SK-N-SH treated with all-trans-retinoic acid at 6 μM for 48 hours (cell line): ENCODE measurements at places on chromosomes 16 and 17.

DNA sequence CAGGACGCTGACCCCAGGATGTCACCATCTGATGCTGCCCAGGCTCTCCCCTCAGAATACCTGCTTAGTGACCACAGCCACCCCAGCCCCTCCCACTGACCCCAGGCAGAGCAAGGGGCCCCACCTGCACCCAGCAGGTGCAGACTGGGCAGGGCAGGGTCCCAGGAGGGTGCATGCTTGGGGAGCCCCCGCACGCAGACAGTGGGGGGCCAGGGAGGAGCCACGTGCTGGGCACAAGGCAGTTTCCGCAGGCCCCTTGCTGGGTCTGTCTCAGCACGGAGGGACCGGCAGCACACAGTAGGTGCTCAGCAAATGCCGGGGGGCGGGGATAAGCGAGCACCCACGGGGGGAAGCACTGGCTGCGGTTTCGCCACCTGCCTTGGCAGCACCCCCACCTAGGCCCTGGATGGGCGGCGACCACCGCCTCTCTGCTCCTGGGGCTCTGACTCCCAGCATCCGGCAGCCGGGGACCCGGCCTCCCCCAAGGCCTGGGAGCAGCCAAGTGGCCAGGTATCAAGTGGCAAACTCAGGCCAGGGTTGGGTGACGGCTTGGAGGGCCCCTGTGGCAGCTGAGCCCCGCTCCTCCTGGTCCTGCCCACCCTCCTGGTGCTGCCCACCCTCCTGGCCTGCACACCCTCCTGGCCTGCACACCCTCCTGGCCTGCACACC lies 18.7 kb upstream of the SSTR5 start:
- ATAC-seq: no peak

DNA sequence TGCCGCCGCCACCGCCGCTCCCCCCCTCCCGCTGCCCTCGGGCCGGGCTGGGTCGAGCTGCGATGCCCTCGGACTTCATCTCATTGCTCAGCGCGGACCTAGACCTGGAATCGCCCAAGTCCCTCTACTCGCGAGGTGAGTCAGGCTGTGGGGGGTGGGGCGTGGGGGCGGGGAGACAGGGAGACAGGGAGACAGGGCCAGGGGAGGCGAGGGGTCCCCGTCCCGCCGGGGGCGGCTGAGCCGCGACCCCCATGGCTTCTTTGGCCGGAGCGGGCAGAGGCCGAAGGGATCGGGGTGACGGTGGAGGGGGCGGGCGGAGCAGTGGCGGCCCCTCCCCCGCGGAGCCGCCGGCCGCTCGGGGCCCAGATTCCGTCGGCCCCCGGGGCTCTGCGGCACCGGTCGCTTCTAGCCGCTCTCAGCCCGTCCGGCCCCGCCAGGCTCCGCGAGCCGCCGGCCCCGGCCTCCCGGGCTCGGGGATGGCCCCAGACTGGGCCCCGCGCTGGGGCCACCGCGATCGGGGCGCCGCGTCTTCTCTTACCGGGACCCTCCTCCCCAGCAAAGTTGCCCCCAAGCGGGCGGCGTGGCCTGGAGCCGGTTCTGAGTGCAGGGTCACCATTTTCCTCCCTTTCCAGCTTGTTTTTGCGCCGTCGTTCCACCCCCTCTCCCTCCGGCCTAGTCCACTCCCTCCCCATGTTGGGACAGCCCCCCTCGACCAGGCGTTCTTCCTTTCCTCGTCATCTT lies 644 bp downstream of the NFAT5 start:
- peak; percentile 66 for ATAC-seq

GRCh38 chr16:80852261-80852872 lies 48.0 kb upstream of the CDYL2 start:
- no peak for ATAC-seq

GRCh38 chr16:47377154-47377553 lies 83.7 kb downstream of the ITFG1 start:
- no peak for ATAC-seq

GRCh38 chr17:6408735-6409134 lies 26.2 kb downstream of the AIPL1 start:
- no peak for ATAC-seq

DNA sequence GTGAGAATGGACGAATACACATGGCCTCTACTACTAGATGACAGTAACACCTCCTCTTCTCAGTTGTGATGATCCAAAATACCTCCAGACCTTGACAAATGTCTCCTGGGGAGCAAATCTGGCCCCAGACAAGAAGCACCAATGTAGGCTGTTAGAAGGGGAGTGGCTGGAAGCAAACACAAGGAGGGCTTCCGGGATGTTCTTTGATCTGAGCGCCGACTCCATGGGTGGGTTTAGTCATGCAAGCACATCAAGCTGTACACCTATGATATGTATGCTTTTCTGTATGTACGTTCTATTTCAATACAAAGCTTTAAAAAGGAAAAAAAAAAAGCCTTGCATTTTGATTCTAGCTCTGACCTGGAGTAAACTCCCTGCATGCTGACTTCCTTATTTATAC lies 61.4 kb downstream of the ARHGAP17 start:
- no peak for ATAC-seq

GRCh38 chr16:52095471-52095870 lies 451.5 kb downstream of the TOX3 start:
- ATAC-seq: no peak

GRCh38 chr17:76713765-76714164 lies 3.0 kb upstream of the MXRA7 start:
- ATAC-seq: no peak

DNA sequence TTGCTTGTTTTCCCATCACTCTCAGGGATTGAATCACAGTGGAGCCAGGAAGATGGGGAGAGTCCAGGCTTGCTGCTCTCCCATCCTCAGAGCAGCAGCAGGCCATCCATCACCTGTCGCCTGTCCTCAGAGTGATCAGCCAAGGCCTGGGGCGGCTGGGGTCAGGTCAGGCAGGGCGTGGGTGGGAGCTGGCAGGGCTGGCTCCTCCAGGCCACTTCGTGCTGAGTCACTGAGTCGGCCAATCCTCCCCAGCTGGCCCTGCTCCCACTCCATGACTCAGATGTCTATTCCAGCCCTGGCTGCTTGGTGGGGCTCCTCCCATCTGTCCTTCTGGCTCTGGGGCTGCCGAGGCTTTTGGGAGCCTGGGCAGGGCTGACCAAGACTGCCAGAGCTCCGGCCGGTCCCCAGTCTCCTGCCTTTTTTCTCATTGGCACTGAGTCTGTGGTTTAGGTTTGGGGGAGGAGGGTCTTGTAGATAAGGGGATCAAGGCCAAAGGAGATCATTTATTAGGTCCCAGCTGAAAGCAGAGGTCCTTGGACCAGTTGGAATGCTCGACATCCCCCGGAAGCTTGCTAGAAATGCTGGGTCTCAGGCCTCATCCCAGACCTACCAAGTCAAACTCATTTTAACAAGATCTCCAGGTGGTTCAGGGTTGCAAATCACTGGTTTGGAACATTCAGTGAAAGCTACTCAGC lies 72.7 kb downstream of the ABCC1 start:
- peak; percentile 97 for ATAC-seq

DNA sequence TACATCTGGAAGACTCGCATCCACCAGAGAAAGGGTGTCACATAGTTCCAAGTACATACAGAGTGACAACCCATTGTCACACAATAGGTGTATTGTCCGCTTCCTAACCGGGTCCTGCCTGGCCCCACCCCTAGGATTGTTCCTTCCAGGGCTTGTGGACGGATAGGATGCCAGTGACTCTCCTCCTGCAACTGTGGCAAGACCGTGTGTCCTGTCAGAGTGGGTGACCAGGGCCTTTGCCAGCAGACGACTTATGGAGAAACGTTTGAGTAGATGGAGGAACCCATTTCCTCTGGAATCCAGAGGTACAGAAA lies 258.4 kb downstream of the CPPED1 start:
- ATAC-seq: no peak

GRCh38 chr17:82414548-82415281 lies 3.4 kb upstream of the HEXD start:
- peak; percentile 67 for ATAC-seq
